ENCODE measurements at places on chromosomes 7 and 10.

- no peak for DNase-seq
Measured at GRCh38 chr7:143487566-143487965, 9.9 kb downstream of the TAS2R41 start.

- DNase-seq = no peak
Measured at GRCh38 chr10:30894221-30894620, 137.4 kb downstream of the ZNF438 start.

DNA sequence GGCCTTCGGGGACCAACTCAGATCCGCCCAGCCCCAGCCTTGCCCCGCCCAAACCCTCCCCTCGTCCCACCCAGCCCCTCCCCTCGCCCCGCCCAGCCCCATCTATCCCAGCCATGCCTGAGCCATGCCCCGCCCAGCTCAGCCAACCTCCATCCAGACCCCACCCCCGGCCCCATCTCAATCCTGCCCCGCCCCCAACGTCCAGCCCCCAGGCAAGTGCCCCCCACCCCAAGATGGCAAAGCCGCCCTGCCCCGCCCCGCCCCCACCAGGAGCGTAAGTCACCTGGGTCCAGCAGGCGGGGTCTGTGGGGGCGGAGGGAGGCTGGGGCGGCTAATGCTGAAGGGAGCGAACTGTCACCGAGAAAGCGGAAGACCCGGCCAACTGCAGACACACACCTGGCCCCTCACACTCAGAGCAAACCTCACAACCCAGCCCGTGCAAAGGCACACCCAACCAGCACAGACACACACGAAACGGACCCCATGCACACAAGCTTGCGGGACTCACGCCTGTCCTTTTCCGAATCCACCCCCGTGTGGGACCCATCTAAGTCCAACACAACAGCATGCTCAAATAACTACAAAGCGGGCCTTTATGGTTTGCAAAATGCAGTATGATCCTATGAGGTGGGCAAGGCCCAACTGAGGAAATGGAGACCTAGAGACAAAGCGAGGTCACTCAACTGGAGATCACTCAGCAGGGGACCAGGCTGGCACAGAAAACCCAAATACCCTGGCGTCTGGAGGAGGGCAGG, 11.5 kb upstream of the OGA start:
- peak; percentile 46 for DNase-seq

- no peak for DNase-seq
Measured at GRCh38 chr10:101027106-101027720, 3.7 kb downstream of the PDZD7 start.

GRCh38 chr10:109977382-109977806, 30.4 kb upstream of the ADD3 start:
- DNase-seq = peak; percentile 73

GRCh38 chr7:114084472-114085312, 165.9 kb upstream of the PPP1R3A start:
- peak; percentile 52 for DNase-seq

DNA sequence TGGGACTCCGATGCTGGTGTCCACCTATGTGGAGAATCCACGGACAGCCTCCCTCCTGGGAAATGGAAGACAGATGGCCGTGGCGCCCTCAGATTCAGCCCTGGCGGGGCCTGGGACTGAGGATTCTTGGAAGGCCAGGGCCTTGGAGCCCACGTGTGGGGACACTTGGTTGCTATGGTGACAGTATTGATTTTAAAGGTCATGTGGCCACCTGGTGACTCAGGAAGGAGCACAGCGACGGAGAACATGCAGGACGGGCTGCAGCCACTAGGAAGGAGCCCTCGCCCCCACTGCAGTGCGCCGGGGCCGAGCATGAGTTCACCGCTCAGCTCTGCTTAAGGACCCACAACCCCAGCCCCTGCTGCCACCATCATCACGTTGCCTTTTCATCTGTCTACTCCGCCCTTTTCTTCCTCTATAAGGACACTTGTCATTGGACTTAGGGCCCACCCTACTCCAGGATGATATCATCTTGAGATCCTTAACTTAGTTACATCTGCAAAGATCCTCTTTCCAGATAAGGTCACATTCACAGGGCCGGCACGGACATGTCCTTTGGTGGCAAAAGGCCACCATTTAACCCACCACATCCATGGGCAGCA, 3.7 kb upstream of the STK32C start:
- no peak for DNase-seq

DNA sequence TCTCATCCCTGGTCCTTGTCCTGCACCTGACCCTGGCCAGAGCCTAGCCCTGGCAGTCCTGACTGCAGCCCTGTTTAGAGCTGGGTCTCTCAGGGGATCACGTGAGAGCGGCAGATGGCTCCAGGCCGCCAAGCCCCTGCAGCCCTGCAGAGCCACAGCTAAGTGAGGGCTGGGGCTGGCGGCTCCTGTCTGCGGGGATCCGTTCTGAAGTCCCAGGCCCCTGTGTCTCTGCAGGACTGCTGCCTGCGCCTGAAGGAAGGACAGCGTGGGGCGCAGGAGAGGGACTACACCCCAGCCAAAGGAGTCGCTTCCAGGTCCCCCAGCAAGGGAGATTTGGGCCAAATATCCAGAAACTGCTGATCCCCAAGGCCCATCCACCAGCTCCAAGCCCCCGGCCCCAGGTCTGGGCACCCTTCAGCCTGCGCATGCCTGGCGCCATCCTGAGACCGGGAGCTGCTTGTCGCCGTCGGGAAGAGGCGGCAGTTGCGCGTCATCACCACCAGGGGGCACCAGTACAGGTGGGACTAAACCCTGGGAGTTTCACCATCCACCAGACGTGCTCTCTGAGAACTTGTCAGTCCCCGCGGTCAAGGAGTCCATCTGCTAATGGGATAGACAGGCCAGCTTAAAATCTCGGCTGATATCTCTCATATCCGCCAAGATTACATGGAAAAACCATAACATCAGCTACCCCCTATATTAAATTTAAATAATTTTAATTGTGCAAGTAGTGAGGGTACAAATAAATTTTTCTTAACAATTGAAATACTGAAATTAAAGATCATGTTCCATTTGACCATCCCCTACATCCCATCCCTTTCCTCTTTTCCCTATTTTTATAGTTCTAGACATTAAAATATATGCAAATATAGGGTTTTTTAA, 25.1 kb upstream of the GHRHR start:
- peak; percentile 88 for DNase-seq

DNA sequence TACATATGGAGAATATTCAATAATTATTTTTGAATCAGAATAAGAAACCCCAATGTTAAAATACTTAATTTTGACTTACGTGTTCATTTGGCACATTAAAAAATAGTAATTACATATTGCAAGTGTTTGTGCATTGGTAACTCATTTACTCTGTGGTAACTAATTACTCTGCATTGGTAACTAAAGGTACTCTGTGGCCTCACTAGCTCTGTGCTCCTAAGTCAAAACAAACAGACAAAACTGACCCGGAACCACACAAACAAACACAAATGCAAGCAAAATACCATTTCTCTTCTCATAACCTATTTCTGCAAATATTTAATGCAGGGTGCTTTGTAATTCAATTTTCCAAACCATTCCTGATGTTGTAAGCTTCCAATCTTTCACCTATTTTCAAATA, 1244.3 kb downstream of the REEP3 start:
- no peak for DNase-seq

DNA sequence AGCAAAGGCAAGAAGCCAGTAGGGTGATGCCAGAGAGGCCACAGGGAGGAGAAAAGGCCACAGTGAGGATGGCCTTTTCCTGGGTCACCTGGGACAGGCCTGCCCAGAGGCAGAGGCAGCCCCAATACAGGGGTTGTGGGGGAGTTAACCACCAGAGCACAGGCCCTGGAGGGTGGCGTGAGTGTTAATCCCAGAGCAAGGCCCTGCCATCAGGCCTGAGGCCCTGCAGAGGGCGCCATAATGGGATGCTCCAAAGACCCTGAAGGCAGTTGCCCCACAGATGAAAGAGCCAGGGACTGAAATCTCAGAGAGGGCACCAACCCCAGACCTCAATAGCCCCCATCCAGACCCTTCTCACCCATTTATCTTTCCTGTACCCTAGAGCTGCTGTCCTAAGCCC, 23.9 kb downstream of the SLC13A4 start:
- no peak for DNase-seq

GRCh38 chr10:13820119-13820963, 233.6 kb downstream of the PRPF18 start:
- DNase-seq = no peak

GRCh38 chr10:19944911-19945663, 128.9 kb downstream of the PLXDC2 start:
- DNase-seq = peak; percentile 45

- DNase-seq = no peak
Measured at GRCh38 chr7:90789736-90790306, 193.7 kb downstream of the CDK14 start.

GRCh38 chr7:143451122-143451521, 7.9 kb downstream of the TAS2R60 start:
- DNase-seq = no peak

DNA sequence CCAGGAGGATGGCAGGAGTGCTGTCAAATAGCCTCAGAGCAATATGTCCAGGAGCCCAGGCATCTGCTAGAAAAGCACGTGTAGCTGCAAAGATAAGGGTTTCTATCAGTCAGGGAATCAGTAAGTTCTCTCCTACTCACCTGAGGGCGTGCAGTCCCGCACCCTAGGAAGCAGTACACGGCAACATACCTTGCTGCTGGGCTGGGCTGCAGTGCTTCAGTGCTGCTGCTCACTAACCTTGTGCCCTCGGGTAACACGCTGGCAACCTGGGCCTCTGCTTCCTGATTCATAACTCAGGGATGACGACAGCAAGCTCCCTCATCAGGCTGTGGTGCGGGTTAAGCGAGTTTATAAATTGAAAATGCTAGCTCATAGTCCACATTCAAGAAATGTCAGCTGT, 29.5 kb upstream of the CCNY start:
- DNase-seq = peak; percentile 34

GRCh38 chr10:19651549-19651948, 164.7 kb upstream of the PLXDC2 start:
- peak; percentile 60 for DNase-seq

- no peak for DNase-seq
Measured at GRCh38 chr10:124597846-124598165, 136.2 kb downstream of the LHPP start.

DNA sequence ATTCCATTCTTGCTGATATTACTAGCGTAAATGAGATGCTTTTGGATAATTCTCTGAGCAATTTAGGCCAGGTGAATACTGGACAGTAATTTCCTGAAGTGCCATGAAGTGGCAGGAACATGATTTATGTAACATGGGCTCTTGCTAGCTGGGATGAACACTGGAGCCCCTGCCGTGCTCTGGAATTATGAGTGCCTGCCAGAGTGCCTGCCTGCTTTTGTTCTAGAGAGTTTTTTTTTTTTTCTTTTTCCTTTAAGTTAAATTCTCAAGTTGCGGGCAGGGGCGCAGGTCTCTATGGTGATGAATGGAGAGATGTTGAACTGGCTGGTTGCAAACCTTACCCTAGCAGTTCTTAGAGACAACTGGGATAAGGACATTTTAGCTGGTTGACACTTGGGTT, 165.9 kb downstream of the AUTS2 start:
- DNase-seq = no peak

DNA sequence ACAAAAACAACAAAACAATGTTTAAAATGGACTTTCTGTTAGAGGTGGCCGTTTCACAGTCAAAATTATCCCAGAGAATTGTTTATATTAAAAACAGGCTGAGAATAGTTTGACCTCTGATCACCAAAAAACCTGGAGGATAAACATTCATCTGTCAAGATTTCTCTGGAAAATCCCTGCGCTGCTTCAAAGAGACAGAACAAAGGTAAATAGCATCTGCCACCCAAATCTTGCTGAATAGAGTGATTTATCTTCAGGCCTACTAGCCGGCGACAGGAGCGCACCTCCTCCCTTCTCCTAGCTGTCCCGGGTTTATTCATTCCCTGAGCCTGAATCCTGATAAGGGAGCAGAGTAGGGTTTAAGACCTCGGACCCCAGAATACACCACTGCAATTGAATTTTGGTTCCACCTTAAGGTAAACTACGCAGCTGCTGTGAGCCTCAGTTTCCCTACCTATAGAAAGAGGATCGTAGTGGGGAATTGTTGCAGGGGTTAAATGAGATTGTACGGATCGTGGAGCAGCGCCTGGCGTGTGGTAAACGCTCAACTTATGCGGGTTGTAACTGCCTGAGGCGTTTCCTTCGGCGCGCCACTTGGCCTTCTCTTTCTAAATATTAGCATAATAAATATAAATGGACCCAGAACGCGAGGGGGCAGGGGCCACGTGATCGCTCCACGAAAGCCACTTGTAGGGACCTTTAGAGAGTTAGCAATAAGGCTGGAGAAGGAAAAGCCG, 498 bp upstream of the ST7 start:
- DNase-seq = no peak

DNA sequence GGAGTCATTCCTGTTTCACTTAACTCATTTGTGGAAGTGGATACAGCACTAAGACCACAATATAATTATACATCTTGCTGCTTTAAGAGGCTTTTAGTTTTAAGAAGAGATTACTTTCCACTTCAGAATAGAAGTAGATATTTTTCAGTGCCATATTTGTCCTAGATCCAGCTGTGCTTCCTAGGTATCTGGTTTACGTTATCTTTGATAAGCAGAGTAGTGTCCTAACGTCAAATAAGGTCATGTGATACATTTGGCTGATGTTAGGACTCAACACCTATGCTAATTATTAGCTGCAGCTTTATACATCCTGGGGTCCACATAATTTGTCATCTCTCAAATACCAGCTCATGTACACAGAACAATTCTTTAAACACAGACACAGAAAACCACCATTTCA, 196.2 kb upstream of the SMIM30 start:
- DNase-seq = no peak

DNA sequence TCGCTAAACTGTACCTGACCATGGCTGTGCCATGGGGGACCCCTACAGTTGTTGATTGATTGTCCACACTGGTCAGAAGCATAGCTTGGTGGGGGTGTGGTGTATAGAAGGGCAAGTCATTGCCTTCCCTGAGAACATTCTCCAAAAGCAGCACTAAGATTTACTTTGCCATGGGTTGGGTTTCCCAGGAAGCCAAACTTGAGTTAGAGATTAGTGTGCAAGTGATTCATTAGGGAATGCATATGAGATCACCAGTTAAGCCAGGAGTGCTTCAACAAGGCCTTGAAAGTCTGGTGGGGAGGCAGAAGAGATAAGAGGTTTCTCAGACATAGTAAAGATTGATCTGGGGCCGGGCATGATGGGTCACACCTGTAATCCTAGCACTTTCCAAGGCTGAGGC, 21.4 kb upstream of the TPST1 start:
- DNase-seq = peak; percentile 77

DNA sequence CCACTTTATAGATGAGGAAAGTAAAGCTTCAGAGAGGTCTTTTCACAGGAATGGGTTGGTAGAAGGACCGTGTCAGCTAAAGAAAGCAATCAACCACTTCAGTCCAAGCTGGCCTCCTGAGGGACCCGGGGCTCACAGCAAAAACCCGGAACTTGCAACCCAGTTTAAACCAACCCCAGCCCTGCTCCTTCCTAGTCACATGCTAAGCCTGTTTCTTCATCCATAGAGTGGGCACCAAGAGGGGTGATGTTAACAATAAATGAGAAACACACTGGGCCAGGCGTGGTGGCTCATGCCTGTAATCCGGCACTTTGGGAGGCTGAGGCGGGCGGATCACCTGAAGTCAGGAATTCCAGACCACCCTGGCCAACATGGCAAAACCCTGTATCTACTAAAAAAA, 12.1 kb upstream of the NPFFR1 start:
- DNase-seq = no peak

GRCh38 chr10:110138197-110138812, 69.1 kb upstream of the MXI1 start:
- DNase-seq = peak; percentile 72

- DNase-seq = no peak
Measured at GRCh38 chr10:119343011-119343601, 135.7 kb downstream of the GRK5 start.

GRCh38 chr7:24834128-24834798, 77.0 kb upstream of the GSDME start:
- DNase-seq = no peak

- no peak for DNase-seq
Measured at GRCh38 chr7:106312099-106312871, 27.5 kb upstream of the NAMPT start.
